ENCODE measurements at places on chromosomes 16 and 17.

- DNase-seq, result no peak
Measured at GRCh38 chr17:81027038-81027437, 7.9 kb upstream of the BAIAP2 start.

- DNase-seq, result peak; percentile 51
Measured at GRCh38 chr17:75277664-75278071, 6.6 kb upstream of the MIF4GD start.

GRCh38 chr17:33142705-33143299 lies 150.3 kb downstream of the ASIC2 start:
- DNase-seq, result peak; percentile 28

GRCh38 chr16:81349608-81350305 lies 35.0 kb downstream of the GAN start:
- DNase-seq, result peak; percentile 2

GRCh38 chr17:69342896-69343644 lies 16.1 kb upstream of the ABCA5 start:
- no peak for DNase-seq
